ENCODE measurements at places on chromosomes 2 and 18.

- DNase-seq, result no peak
Measured at GRCh38 chr2:222844323-222844722, 16.5 kb upstream of the ACSL3 start.

GRCh38 chr2:3689998-3690748 lies 13.2 kb upstream of the DCDC2C start:
- no peak for DNase-seq

DNA sequence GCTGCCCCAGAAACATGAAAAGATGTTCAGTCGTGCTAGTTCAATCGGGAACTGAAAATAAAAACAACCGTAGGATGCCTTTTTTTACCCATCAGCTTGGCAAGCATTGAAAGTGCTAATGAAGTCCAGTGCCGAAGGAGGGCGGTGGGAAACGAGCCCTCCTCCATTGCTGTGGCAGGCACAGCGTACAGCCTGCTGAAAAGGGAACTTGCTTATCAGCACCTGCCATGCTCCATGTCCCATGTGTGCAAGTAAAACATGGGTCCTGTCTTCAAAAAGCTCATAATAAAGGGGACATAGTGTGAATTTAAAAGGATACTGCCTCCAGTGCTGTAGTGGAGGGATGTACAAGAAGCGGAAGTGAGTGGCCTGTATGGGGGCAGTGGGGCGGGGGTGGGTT lies 82.4 kb downstream of the ARMC9 start:
- DNase-seq, result no peak

DNA sequence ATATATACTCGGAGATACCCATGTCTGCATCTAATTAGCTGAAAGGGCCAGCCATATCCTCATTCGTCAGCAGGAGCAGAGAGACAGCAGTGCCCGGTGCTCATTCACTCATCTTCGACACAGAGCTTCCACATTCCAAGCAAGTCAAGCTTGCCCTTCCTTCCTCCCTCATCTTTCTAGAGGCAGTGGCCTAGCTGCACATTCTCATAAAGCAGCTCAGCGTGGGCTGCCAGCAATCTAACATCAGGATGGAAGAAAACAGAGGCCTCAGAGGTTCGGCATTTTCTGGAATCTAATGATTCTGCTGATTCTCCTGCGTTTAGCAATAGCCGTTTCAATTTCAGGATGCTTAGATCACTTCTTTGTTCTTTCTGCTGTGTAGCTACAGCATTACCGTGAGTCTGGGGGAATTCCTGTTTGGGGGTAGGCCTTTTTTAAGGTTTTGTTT lies 68.8 kb downstream of the CLHC1 start:
- DNase-seq, result no peak

GRCh38 chr2:133653056-133653455 lies 84.8 kb upstream of the NCKAP5 start:
- DNase-seq, result no peak

DNA sequence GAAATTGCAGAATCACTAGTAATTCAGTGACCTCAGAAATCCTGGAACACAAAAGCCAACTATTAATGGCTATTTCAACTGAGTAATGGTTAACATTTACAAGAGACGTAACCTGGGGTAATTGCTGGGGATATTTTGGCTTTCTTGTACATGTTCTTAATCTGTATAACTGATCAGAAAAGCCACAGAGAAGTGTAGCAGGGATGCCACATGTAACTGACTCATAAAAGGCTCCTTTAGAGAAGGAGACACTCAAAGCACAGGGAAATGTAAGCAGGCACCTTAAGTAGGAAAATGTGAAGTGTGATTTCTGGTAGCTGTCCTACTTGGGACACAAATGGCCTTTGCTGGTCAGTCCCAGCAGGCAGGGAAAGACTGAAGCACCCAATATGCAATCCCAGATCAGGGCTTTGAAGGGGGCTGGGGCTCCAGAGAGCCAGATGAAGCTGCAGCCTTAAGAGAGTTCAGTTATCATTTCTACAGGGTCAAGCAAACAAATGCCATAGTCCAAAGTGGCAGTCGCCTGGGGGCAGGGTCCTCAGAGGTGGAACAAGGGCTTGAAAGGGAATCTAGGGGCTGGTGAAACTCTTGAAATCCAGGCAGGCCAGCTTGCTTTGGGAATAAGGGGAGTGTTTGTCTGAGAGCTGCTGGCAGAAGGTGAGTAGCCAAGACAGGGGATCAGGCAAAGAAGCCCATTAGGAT lies 7.2 kb upstream of the SPOPL start:
- DNase-seq, result no peak

DNA sequence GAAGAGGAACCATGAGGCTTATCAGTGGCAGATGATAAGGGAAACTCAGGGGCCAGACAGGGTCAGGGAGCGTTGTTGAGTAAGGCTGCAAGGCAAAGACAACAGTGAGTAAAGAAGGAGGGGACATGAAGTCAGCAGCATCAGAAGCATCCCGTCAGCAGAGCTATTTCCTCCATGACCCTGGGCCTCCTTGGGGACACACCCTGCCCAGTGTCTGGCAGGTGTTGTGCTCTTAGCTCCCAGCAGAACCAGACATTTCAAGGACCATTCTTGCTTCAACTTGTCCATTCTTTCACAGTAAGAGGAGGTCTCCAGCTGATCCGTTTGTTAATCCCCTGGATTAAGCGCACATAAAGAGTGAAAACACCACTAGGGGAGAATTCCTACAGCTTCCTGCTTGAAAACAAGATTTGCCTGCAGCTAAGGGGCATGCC lies 88.7 kb upstream of the MEIS1 start:
- no peak for DNase-seq

- DNase-seq, result no peak
Measured at GRCh38 chr2:45009303-45009927, at the start of gene SIX2. SIX2 (minus strand) TSS chr2:45009452; CDS start chr2:45009110, 342 bp downstream.

- no peak for DNase-seq
Measured at GRCh38 chr2:233489666-233490065, 76.9 kb downstream of the USP40 start.

DNA sequence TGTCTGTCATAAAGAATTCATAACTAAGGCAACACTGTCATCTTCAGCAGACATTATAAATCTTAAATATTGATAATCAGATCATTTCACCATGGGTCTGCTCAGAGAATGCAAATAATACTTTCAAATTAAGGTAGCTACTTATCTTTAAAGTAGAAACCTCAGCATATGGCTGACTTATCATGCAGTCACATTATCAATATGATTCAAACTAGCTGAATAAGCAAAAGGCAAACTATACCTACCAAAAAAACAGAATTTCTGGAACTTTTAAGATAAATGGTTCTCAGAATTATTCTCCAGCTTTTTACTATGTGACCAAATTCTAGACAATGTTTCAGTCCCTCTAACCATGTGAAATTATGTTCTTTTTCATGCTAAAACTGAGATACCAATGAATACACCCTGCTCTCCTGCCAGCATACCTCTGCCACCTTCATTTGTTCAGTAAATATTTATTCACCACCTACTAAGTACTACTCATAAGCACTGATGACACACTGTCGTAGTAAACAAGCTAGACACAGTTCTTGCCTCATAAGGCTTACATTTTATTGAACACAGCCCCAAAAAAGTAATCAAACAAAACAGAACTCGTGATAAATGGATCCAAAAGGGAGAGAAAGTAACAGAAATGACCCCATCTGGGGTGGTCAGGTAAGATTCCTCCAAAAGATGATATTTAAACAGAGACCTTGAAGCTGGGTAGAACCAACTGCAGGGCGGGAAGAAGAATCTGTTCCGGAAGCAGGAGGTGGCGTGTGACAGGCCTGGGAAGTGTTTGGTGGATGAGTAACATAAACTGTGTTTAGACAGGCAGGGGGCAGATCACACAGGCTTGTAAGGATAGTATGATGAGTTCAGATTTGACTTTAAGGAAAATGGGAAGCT lies 17.7 kb downstream of the SPIRE1 start:
- DNase-seq, result no peak

DNA sequence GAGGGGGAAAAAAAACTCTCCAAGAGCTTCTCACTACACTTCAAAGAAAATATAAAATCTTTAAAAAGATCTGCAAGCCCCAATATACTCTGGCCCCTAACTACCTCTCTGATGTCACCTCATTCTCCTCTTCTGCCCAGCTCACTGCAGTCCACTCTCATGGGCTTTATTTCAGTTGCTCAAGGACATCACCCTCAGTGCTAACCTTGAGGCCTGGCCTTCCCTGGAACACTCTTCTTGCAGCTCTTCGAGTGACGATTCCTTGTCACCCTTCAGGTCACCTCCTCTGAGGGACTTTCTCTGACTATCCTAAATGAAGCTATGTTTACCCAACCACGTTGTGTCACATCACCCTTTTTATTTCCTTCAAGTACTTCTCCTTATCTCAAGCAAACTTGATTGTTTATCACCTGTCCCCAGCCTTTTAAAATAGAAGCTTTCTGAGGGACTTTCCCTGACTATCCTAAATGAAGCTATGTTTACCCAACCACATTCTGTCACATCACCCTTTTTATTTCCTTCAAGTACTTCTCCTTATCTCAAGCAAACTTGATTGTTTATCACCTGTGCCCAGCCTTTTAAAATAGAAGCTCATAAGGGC lies 10.4 kb downstream of the RTTN start:
- no peak for DNase-seq
